ENCODE measurements at places on chromosomes 12 and 14.

DNA sequence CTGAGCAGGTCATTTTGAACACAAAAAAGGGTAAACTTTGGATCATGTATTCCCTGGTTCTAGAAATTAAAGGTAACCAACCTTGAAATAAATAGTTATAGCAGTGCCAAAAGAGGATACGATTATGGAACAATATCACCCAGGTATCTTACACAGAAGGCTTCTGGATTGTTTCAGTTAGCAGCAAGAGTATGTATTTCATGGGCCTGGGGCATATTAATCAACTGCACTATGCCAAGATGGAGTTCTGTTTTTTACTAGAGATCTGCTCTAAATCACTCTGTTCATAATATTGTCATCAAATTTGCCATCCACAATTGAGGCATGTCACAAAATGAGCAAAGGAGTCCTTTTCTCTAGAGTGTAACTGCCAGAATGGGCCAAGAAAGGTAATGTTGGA, 357.1 kb downstream of the RAD51B start:
- no peak for DNase-seq

DNA sequence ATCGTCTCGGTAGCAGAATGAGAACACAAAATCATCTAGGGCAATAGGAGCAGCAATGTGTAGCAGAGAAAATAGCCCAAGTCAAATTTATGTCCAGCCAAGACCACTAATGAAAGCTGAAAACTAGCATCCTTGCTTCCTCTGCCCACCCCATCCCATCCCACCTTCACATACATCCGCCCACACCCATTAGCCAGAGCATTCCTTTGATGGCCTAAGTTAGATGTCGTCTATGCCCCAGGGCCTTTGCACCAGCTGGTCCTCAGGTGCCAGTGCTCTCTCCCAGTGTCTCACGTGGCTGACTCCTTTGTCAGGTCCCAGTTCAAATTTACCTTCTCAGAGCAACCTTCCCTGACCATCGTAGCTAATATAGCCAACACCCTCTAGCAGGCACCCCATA, 17.8 kb upstream of the PPP2R5C start:
- no peak for DNase-seq

DNA sequence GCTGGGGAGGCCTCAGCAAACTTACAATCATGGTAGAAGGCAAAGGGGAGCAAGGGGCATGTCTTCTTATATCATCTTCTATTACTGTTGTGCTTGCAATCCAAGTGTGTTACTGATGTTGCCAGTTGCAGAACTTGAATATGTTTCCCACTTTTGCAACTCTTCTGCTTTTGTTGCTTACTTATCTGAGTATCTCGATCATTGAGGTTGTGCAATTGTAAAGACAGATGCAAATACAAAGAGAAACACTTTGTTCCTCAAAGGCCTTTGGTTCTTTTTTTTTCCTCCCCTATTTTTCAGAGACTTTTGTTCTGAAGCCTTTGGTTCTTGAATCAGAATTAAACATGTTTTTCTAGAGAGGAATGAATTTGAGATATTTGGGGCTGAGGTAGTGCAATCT, 3.7 kb upstream of the COX8C start:
- no peak for DNase-seq

DNA sequence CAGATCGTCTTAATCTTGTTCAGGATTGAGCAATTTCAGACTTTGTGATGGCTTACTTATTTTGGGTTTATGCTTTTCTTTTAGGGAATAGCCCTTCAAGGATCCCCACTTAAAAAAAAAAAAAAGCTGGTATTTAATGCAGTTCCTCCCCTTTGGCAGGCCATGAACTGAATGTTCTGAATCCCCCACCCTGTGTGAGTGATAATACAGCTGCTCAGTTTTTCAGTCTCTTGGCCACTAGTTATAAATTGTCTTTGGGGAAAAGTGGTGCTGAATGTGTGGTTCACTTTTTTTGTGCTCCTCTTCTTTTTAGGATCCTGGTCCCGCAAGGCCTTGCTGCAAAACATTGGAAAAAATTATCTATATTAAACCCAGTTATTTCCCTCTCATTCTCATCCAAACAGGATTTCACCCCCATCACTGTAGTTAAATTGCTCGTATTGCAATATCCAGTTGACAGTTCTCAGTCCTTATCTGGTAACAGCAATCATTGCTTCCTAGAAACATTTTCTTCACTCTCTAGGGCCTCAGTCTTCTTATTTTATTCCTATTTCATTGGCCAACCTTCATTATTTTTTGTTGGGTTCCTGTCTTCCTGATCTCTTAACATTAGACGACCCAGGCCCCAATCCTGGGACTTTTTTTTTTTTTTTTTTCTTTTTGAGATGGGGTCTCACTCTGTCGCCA, 73.1 kb upstream of the PAWR start:
- no peak for DNase-seq

- no peak for DNase-seq
Measured at GRCh38 chr12:118472940-118473339, 96.6 kb downstream of the SUDS3 start.

GRCh38 chr12:15155271-15155670, 65.9 kb downstream of the RERG start:
- no peak for DNase-seq

DNA sequence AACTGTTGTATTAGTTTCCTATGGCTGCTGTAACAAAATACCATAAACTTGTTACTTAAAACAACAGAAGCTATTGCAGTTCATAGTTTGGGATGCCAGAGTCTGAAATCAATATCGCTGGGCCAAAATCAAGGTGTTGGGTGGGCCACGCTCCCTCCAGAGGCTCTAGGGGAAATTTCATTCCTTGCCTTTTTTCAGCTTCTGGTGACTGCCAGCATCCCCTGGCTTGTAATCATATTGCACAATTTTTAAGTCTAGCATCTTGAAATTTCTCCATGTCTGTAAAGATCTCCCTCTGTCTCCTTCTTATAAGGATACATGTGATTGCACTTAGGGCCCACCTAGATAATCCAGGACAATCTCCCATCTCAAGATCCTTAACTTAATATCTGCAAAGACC, 48.8 kb upstream of the GARIN6 start:
- no peak for DNase-seq

GRCh38 chr12:46650688-46651087, 175.1 kb downstream of the SLC38A4 start:
- no peak for DNase-seq

GRCh38 chr12:127809275-127809674, 457.7 kb upstream of the TMEM132C start:
- peak; percentile 63 for DNase-seq

DNA sequence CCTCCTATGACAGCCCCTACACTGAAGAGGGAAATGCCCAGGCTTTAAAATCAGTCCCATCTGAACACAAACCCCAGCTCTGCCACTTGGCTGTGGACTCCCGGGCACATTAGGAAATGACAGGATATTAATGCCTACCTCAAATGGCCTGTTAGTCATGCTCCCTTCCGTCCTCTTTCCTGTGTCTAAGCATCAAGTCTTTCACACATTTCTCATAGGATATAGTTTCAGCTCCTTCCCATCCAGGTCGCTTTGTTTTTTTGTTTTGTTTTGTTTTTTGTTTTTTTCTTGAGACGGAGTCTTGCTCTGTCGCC, 16.1 kb downstream of the PLEK2 start:
- no peak for DNase-seq

DNA sequence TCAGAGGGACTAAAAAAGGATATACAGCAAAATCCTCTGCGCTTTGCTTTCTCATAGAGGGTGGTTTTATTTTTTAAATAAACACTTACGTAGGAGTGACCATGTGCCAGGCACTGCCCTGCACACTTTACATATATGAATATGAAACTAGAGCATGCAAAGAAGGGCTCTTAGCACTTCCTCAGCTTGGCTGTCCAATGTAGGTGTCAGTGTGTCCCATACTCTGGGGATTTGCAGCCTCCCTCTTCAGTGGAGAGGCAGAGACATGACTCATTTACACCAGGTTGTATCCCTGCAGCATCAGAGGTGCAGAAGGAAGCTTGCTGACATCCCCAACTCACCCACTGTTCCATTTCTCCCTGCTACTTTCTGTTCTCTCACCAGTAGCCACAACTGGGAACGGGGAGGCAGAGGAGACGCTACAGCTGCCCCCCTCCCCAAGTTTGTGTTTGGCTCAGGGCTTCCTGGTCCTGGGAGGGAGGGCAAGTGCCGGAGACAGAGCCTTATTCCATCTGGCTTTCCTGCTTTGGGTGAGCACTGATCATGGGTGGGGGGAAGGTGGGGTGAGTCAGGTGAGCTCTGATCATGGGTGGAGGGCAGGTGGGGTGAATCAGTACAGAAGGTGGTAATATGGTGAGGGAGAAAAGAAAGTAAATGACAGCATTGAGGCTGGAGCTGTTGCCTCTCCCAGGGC, 4.9 kb upstream of the KRT5 start:
- no peak for DNase-seq

- peak; percentile 23 for DNase-seq
Measured at GRCh38 chr12:14314801-14315200, 50.7 kb upstream of the ATF7IP start.

DNA sequence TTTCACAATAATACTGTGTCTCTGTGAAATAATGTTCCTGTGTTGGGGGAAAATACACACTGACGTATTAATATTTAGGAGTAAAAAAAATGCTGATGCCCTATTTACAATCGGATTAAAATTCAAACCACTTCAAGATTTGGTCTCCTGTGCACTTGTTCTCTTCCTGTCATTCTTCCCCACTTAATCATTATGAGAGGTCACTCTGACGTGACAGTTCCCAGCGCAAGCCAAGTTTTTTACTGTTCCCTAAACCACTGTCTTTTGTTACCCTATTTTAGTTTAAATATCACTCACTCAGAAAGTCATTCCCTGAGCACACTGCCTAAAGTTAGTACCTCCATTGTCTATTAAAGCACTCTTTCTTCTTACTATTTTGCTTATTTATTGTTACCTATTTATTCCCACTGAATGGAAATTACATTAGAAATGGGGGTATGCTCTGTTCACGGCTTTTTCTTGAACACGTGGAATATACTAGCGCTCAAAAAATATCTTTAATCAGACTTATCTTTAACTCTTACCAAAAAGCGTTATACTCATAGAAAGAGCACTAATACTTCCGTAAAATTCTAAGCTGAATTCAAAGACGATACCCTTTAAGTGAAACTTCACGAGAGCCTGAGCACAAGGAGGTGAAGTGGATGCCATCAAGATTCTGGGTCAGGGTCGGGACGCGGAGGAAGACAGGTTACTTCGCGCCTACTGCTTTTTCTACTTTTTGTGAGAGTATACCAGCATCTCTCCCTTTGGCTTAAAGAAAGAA, 670 bp upstream of the PSMA3 start:
- DNase-seq = peak; percentile 49

DNA sequence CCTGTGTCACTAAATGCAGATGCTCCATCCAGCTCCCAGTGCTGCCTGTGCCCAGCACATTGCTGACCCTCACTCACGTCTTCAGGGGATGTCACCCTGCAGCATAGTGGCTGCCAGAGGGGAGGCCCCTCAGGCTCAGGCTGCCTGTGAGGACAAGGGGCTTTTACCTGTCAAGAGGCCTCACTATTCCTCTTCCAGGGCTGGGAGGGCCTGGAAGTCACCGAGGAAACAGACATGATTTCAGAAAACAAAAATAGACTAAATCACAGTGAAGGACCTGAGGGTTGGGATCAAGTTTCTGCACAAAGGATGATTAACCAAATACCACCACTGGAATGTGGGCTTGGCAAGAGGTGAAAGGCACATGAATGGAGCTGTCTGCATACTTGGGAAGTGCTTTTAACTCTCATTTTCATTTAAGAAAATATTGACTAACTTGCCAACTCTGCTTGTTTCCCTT, 1202.3 kb downstream of the BCL11B start:
- DNase-seq = no peak

DNA sequence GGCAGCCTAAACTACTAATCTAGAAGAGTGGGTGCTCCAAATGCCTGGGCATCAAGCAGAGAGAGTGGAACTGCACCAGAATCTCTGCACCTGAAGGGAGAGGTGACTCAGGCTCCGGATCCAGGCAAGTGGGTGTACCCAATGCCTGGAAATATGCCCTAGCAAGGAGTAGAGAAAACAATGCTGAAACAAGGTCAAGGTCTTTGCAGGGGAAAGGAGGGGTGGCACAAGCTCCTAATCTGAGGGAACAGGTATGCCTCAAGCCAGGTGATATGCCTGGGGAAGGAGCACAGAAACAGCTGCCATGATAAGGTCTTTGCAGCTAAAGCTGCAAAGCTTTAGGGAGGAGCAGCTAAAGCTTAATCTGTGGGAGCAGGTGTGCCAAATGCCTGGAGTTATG, 136.0 kb upstream of the KITLG start:
- no peak for DNase-seq

DNA sequence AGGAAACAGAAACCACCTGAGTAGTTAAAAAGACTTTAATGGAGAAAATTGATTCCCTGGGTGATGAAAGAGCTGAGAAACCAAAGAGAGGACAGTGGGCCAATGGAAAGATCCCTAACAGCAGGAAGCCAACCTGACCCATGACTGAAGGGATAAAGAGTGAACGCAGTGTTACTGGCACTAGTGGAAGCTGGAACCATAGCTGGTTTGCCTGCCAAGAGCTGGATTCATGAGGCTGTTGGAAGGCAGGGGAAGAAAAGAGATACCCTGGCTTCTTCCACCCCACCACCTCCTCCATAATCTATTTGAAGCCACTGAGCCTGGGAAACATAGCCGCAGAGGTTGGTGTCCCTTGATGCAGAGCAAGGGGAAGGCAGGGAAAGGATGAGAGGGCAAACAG, 125.5 kb upstream of the PRKD1 start:
- DNase-seq = no peak

- DNase-seq = no peak
Measured at GRCh38 chr12:128543460-128543859, 276.5 kb downstream of the TMEM132C start.

Data from common myeloid progenitor, CD34-positive (primary cell).